ENCODE measurements at places on chromosomes 6 and 20.

- no peak for DNase-seq
Measured at GRCh38 chr6:130460934-130461333, 95.1 kb downstream of the TMEM200A start.

GRCh38 chr20:21796059-21796458 lies 90.6 kb downstream of the PAX1 start:
- DNase-seq, result no peak

DNA sequence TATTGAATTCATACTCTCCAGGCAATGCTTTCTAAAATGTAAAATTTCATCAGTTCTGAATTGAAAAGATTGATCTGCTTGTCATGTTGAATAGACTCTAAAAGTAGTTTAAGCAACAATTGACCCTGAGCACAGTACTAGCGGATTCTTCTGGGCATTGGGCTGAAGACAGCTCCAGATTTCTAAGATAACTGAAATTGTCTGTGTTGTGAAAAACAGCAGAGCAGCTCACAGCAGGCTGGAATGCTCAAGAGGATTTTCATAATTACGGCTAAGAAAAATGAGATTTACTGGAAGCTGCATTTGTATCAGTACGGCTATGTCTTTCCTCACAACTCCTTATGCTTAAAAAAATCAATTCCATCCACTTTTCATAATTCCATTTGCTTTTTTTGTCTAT lies 373.7 kb downstream of the HACE1 start:
- DNase-seq, result no peak

DNA sequence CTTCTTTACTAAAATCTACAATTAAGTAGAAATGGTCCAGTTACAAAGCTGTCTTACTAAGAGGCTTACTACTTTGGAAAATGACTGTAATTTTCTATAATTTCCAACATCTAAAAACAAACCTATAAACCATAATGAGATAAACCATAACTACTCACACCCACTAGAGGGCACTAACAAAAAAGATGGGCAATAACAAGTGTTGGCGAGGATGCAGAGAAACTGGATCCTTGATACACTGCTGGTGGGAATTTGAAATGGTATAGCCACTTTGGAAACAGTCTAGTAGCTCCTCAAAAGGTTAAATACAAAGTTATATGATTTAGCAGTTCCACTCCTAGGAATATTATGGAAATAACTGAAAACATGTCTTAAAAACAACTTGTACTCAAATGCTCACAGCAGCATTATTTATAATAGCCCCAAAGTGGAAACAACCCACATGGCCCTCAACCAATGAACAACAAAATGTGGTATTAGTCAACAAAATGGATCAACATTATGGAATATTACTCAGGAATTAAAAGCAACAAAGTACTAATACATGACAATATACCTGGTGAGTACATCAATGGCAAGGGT lies 50.6 kb downstream of the GJA10 start:
- DNase-seq, result no peak

DNA sequence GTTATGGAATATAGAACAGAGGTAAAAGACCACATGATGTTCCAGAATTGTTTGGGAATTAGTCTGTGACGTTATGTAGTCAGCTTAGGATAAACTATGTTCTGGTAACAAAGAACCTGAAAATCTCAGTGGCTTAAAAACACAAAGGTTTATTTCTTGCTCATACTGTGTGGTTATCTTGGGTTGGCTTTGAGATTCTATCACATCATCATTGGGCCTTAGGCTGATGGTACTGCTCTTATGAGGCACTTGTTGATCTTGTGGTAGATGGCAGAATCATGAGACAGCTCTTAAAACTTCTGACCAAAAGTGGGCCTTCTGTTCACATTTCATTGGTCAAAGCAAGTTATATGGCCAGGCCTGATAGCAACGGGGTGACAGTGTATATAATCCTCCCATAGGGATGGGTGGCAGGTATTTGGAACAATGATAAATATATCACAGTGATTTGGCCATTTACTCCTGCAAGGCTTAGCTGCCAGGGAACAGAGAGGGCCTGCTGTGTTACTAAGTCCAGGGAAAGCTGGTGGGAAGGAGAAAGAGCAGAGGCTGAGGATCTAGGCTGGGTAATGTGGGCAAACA lies 13.5 kb downstream of the DHX35 start:
- DNase-seq, result no peak

DNA sequence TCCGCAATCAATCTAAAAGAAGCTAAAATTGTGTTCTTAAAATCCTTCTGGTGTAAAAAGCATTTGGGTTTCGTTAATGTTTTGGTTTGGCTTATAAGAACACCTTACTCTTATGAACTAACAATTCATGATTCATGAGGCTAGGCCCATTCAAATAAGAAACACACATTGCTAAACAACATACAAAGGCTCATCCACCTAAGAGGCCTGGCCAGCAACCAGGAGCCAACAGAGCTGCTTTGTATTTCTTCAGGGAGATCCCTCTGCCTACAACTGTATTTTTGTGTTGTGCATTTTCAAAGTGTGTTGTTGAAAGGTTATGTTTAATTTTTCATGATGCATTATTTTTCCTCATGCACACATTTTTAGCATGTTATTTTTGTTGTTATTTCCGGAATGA lies 98.6 kb downstream of the PTPRK start:
- DNase-seq, result no peak

- peak; percentile 59 for DNase-seq
Measured at GRCh38 chr6:45563041-45563440, 185.3 kb upstream of the SUPT3H start.

DNA sequence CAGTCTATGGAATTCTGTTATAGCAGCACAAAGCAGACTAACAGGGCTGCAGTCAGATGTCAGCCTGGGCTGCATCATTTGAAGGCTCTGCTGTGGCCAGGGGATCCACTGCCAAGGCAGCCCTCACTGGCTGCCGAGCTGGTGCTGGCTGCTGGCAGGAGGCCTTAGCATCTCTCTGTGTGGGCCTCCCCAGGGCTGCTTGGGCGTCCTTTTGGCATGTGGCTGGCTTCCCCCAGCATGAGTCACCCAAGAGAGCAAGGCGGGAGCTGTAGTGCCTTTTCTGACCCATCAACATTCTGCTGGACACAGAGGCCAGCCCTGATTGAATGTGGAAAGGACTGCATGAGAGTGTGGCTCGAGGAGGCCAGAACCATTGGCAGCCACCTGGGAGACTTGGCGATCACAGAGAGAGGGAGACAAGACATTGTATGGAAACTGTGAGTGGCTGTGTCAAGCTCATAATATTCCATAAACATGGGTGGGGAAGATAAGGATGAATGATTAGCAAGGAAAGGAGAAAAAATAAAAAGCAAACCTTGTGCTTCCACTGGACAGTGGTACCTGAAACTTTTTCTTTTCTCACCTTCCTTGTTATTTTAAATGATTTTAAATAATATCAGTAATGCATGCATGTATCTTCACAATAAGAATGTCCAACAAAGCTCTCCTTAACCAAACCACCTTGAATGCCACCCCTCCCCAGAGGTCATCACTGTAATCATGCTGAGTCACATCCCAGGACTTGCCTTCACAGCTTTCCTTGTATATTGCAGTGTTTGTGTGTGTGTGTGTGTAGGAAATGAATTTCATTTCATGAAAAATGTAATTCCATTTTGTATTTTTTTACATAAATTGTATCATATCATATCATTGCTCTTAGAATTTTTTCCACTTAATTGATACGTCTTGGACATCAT lies 55.0 kb upstream of the VSX1 start:
- no peak for DNase-seq

DNA sequence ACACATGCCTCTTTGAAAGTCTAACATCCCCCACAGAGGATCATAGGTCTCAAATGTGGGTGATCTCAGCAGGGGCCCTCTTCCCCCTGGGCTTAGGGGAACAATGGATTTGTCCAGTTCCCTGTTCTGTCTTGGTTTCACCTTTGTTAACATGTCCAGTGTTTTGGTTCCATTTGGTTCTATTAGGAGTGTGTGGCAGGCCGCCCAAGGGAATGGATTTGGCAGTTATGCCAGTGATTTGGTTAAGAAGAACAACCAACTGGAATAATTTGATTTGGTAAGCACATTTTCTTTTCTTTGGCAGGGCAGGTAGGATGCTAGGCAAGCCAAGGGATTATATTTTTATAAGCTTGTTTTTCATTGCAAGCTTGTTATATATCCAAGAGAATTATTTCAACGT lies 28.5 kb upstream of the ENPP1 start:
- no peak for DNase-seq

- DNase-seq, result no peak
Measured at GRCh38 chr6:44064089-44064947, 62.9 kb downstream of the MRPL14 start.

DNA sequence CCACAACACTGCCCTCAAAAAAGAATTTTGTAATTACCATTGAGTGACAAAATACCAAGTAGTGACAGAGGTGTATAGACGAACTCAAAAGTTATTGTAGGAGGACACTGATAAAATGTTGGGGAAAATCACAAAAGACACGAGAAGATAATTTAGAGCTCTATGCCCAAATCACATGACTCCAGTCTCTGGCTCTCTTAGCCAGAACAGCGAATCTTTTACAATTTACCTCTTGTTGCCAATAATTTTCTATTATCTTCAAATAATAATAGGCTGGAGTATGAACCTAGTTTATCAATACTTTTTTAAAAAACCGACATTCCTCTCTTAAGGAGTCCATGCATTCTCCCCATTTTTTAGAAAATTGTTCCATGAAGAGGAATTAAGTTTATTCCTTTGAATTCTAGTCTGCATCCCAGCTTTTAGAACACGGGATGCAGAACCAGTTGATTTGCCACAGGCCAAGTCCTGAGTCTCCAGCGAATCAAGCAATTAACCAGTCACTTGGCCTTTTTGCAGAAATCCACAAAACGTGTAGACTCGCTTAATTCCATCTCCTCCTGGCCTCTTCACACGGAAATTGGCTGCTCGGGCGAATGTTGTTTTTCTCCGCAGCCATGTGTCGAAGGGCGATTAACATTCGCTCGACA lies 507 bp upstream of the RIPPLY2 start:
- DNase-seq, result no peak

- DNase-seq, result peak; percentile 57
Measured at GRCh38 chr20:63697357-63697867, 960 bp downstream of the TNFRSF6B start.

DNA sequence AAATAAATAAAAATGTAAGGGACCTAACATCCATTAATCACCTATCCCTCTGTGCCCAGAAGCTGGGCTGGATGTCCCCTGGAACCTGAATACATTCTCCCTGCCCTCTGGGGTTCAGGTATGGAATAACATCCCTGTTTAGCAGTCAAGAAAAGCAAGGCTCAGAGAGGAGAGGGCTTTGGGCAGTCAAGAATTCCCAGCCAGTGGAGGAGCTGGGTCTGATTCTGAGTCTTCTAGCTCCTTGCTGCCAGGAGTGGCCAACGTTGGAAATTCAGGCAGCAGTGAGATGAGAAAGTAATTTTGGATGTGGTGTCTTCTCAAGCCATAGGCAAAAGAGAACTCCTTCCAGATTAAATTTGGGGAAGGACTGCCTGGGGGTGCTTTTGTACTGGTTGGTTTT lies 42.6 kb upstream of the ZNFX1 start:
- peak; percentile 28 for DNase-seq

Measured in right hindlimb (tissue), 1 donor.